Fibroblast of skin of right quadriceps (primary cell): ENCODE measurements at places on chromosomes 11 and 22.

GRCh38 chr22:19941365-19942082, at the start of the genes COMT and TXNRD2:
COMT (plus strand) TSS chr22:19941772; CDS start chr22:19962527, 20,755 bp downstream.
TXNRD2 (minus strand) TSS chr22:19941818; CDS start chr22:19941803, 15 bp downstream.
- DNase-seq, result peak; percentile 59

- DNase-seq, result no peak
Observed at GRCh38 chr22:46419754-46420571, 84.4 kb downstream of the TRMU start.

DNA sequence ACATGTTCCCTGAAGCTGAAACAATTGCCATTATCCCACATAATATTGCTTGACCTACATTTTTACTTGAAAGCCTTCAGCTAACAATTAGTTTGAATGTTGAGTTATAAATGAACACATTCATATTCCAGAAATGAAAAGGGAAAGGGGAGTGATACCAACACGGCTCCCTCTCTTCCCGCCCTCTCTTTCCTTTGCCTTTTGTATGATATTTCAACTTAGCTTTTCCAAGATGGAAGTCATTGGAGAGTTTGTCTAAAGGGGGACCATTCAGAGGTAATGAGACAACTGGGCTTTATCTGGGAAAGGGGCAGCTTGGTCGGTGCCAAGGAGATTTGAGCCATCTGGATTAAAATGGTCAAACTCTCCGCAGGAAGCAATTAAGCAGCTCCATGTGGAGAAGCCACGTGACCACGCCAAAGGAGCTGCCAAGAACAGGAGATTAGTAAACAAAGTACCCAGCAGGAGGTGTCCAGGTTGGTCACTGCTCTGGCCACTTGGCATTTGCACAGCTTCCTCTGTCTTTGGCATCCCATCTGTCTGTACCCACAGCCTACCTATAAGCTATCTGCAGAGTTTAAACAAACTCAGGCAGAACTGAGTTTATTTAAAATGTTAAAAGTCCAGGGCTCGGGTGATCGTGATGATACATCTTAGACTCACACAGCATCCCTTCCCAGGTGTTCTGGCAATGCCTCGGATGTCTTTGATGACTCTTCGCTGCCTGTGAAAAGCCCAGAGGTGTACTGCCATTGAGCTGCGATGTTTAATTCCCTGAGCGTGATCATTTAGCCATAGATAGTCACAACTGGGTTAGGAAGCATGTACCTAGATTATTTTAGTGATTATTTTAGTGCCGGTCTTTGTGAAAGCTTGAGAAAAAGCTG, 735.9 kb downstream of the NTM start:
- no peak for DNase-seq

- DNase-seq, result no peak
Observed at GRCh38 chr11:108847298-108847990, 182.6 kb downstream of the DDX10 start.

DNA sequence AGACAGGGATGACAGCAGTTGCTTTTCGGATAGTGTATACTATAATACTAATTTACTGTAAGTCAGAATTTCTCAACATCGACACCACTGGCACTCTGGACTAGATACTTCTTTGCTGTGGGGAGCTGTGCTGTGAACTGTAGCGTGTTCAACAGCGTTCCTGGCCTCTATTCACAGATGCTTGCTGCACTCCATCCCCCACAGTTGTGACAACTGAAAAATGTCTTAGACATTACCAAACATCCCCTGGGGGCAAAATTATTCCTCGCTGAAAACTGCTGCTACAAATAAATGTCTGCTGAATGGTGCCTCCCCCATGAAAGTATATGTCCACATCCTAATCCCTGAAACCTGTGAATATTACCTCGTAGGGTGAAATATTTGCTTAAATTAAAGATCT, 7.5 kb upstream of the SLC15A3 start:
- DNase-seq, result peak; percentile 28

- peak; percentile 84 for DNase-seq
Observed at GRCh38 chr11:110897035-110897434, 184.8 kb upstream of the ARHGAP20 start.

DNA sequence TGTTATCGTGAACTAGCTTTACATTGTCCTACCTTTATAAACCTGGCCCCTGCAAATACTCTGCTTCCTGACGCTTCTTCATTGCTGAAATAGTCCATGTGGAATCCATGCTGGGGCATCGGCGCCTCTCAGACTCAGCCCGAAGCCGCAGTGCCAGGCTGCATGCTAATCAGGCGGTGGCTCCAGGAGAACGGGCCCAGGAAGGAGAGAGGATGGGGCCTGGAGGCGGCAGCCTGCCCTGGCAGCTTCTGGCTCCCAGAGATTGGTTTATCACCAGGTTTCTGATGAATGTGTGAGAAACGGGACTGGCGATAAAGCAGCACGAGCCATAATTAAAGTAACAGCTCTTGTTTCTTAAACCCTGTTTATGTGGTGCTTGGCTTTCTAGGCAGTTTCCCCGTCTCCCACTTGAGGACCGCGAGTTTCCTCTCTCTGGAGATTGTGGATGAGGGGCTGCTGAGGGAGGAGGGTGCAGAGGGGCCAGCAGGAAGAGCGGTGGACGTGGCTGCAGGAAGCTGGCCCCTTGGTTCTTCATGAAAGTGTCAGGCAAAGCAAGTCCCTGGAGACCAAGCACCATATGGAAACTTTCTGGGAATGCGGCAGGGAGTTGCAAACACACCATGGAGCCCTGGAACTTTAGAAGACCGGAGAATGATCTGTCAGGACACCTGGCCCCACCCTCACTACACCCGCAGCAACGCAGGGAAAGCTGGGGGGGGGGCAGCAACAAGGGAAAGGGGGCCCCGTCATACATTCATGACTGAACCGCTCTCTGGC, 93.4 kb downstream of the NTM start:
- no peak for DNase-seq

- DNase-seq, result no peak
Observed at GRCh38 chr11:67581469-67581868, 2.1 kb upstream of the GSTP1 start.

DNA sequence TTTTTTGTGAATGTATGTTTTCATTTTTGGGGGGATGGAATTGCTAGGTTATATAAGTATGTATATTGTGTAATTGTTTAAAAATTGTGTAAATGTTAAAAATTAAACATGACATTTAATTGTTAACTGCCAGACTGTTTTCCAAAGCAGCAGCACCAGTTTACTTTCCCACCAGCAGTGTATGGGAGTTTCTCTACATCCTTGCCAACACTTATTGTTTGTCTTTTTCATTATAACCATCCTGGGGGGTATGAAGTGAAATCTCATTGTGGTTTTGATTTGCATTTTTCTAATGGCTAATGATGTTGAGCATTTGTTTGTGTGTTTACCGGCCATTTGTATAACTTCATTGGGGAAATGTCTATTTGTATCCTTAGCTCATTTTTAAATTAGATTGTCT, 31.7 kb upstream of the RRAS2 start:
- no peak for DNase-seq

DNA sequence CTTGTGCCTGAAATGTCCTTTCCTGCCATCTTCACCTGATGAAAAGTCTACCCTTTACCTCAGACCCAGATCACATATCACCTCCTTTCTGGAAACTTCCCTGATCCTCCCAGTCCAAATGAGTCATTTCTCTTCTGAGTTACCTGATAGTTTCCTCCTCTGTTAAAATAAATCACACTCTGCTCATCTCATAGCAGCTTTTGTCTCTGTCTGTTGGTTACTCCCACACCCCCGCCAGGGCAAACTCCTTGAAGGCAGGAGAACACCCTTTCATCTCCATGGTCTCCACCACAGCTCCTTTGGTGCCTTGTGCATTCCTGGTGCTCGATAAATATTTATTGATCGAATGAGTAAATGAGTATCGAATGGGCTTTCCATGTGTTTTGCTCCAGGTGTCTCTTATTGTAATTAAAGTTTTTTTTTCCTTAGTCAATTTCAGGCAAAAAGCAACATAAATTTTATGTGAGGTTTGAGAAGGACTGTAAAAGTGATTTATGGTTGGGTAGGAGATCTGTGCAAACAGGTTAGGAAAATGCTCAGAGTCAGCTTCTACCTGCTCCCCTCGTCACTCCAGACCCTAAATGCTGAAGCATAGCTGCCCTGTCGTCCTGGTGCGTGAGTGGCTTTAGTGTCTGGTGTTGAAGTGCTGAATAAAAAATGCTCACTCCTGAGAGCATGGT, 178.2 kb downstream of the GRIK4 start:
- no peak for DNase-seq

DNA sequence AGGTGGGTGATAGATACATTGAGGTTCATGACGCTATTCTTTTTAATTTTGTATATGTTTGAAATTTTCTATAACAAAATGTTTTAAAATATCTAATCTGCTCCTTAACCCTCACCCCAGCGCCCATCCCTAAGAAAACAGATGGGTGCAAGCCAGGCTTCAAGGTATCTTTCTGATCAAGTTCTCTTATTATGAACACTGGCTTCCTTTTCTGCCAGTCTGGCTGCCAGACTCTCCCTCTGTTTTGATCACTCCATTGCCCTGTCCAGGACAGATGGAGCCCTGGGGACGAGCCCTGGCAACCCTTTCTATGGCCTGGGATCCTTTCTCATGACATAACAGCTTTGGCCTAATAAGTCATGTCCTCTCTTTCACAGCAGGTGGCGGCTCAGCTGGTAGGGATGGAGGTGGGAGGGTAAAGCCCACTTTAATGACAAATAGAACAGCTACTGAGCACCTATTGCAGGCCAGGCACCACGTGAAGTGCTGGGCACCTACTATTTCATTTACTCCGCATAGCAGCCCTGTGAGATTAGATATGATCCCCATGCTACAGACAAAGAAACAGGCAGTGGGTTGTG, 38.4 kb downstream of the DRD2 start:
- DNase-seq, result no peak

- peak; percentile 21 for DNase-seq
Observed at GRCh38 chr11:14908214-14908880, 16.3 kb upstream of the CYP2R1 start.

GRCh38 chr11:126060757-126061171, 1.9 kb downstream of the CDON start:
- DNase-seq, result no peak

DNA sequence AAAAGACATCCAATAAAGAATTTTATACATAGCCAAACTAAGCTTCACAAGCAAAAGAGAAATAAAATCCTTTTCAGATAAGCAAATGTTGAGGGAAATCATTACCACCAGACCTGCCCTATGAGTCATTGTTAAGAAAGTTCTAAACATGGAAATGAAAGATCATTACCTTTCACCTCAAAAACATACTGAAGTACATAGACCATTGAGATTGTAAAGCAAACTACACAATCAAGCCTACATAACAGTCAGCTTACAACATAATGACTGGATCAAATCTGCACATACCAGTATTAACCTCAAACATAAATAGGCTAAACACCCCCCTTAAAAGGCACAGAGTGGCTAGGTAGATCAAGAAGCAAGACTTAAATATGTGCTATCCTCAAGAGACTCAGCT, 501.0 kb upstream of the LUZP2 start:
- DNase-seq, result peak; percentile 21

GRCh38 chr11:33171251-33171650, 10.0 kb upstream of the CSTF3 start:
- no peak for DNase-seq

- DNase-seq, result peak; percentile 40
Observed at GRCh38 chr11:2196970-2197770, 25.6 kb upstream of the TH start.

- no peak for DNase-seq
Observed at GRCh38 chr22:45340323-45340722, 30.6 kb downstream of the FAM118A start.

GRCh38 chr11:24157316-24157715, 339.5 kb upstream of the LUZP2 start:
- DNase-seq, result no peak

DNA sequence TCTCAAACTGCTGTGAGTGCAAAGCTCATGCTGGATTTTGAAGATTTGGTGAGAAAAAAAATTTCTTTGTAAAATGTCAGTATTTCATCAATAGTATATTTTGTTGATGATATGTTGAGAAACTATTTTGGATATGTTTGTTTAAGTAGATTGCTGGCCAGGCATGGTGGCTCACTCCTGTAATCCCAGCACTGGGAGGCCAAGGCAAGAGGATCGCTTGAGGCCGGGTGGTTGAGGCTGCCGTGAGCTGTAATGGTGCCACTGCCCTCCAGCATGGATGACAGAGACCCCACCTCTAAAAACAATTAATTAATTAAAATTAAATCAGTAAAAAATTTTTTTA, 6.9 kb upstream of the IFITM3 start:
- no peak for DNase-seq
